ENCODE measurements at places on chromosomes 5 and 9.

GRCh38 chr5:83055166-83055565 is 22.0 kb downstream of the TMEM167A start:
- no peak for DNase-seq

- DNase-seq: no peak
Observed at GRCh38 chr5:169351721-169352120, 50.8 kb upstream of the SLIT3 start.

GRCh38 chr5:9619331-9620092 is 10.6 kb downstream of the TAS2R1 start:
- DNase-seq: no peak

GRCh38 chr5:112917453-112917995 is 4.5 kb downstream of the REEP5 start:
- DNase-seq: no peak

DNA sequence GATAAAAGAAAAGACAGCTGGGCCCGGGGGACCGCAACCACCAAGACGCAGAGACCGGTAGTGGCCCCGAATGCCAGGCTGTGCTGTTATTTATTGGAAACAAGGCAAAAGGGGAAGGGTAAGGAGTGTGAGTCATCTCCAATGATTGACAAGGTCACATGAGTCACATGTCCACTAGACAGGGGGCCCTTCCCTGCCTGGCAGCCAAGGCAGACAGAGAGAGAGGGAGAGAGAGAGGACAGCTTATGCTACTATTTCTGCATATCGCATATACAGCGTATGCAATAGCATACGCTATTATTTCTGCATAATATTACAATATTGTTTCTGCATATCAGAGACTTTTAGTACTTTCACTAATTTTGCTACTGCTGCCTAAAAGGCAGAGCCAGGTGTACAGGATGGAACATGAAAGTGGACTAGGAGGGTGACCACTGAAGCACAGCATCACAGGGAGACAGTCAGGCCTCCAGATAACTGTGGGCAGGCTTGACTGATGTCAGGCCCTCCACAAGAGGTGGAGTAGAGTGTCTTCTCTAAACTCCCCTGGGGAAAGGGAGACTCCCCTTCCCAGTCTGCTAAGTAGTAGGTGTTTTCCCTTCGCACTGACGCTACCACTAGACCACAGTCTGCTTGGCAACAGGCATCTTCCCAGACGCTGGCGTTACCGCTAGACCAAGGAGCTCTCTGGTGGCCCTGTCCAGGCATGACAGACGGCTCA is 50.3 kb downstream of the RFX3 start:
- DNase-seq: no peak

DNA sequence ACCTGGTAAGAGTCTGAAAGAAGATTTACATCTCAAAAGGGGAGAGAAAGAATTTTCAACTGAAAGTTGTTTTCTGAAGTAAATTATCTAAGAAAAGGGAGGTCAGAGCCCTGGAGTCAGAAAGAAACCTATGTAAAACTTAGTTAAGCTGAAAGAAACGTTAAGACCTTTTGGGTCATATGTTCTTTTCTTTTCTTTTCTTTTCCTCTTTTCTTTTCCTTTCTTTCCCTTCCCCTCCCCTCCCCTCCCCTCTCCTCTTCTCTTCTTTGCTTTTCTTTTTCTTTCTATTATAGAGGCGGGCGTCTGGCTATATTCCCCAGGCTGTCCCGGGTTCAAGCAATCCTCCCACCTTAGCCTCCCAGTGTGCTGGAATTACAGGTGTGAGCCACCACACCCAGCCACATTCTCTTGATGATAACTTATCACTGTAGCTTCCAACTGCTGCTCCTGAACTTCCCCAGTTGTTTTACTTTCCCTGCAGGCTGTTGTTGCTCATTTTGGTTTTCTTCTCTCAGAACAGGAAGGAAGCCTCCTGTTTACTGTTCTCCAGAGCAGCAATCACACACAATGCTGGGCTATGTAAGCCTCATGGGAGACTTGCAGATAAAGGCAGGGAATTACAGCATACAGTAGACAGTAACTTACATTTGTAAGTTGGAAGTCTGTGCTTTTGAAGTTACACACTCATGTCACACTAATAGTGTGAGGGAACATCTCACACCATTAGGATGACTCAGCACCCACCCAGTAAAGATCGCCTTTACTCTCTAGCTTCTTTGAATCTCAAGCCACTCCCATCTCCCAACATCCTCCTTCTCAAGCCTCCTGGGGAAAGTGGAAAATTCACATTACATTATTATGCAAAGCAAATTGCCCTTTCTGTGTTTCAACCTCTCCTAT is 2216.6 kb upstream of the WWC1 start:
- DNase-seq: no peak

DNA sequence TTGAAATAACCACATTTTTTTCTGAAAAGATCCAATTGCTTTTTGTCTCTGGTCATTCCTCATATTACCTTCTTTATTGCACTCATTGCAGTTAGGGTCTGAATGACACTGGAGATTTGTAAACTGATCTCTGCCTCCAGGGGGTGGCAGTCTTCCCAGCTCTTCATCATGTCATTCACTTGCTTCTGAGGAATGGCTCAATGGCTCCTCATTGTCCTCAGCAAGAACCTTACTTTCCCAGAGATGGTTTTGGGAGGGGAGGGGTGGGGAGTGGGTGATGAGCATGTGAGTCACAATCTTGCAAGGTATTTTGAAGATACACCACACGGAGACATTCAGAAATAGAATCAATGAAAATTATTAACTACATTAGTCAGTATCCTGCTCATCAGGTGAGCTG is 159.8 kb upstream of the GAS1 start:
- DNase-seq: no peak

DNA sequence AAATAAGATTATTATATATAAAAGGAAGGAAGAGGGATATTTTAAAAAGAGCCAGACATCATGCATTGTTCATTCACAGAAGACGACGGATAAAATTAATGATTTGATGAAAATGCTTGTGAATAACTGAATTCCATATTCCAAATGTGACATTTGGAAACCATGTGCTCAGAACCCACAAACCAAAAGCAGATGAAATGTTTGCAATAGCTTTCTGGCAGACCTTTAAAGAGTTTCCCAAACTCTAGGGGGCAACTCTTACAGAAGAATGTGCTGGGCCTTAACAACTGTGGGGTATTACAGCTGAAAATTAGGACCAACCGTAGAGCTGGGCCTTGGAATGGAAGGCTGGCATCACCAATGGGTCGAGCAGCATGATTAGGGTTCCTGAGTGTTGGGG is 471.0 kb downstream of the EFNA5 start:
- DNase-seq: no peak

GRCh38 chr5:74943905-74944304 is 77.7 kb upstream of the FAM169A start:
- no peak for DNase-seq

- no peak for DNase-seq
Observed at GRCh38 chr9:84170521-84171141, 169.9 kb downstream of the SLC28A3 start.

GRCh38 chr9:101860920-101861319 is 122.5 kb upstream of the GRIN3A start:
- no peak for DNase-seq

GRCh38 chr9:21244836-21245235 is 5.0 kb upstream of the IFNA14 start:
- no peak for DNase-seq

DNA sequence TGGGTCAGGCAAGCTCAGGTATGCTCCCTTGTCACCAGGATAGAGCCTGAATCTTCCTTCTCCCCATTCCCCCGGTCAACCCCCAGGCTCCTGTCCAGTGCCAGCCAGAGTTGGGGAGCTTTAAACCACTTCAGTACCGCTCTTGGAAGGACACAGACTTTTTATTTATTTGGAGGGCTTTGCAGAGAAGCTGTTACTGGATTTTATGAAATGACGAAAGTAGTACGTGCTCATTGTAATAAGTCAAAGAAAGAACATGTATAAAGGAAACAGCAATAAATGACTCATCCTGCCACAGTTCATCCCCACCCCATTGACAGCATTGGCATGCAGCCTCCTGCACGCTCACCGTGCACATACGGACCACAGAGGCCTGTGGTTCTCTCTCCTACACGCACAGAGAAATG is 230.3 kb downstream of the AUH start:
- peak; percentile 55 for DNase-seq

DNA sequence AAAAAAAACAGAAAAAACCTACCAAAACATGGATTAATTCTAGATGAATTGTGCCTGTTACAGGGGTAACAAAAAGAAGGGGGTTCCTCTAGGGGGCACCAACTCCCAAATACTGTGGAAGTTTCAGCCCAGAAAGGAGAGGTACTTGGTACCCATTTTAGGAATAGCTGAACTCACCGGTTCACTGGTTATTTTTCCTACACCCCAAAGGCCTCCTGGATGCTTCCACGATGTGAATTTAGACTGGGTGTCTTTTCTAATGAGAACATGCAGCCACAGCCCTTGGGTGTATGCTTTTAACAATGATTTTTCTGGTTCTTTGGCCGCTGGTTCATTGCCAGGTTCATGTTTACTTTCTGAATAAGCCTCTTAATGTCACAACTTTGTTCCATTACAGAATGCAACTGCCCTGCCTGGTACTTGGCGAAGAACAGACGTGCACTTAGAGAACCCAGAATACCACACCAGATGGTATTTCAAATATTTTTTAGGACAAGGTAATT is 46.7 kb downstream of the GARNL3 start:
- DNase-seq: no peak

GRCh38 chr5:9431151-9431495 is 114.8 kb downstream of the SEMA5A start:
- no peak for DNase-seq

DNA sequence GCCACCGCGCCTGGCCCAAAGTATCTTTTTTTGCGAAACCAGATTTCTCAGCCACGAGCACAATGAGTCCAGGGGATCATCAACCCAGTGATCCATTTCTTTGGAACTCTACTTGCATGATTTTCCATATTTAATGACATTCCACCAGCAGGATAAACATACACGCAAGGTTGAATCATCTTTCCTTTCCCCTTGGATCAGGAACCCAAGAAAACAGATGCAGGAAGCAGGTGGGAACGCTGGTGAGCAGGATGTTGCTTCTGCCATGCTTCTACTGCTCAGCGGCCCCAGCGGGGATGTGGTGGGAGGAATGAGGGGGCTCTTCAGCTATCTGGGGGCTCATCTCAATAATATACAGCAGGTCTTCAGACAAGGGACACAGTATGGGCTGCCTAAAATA is 118.2 kb downstream of the SEC61B start:
- DNase-seq: no peak

DNA sequence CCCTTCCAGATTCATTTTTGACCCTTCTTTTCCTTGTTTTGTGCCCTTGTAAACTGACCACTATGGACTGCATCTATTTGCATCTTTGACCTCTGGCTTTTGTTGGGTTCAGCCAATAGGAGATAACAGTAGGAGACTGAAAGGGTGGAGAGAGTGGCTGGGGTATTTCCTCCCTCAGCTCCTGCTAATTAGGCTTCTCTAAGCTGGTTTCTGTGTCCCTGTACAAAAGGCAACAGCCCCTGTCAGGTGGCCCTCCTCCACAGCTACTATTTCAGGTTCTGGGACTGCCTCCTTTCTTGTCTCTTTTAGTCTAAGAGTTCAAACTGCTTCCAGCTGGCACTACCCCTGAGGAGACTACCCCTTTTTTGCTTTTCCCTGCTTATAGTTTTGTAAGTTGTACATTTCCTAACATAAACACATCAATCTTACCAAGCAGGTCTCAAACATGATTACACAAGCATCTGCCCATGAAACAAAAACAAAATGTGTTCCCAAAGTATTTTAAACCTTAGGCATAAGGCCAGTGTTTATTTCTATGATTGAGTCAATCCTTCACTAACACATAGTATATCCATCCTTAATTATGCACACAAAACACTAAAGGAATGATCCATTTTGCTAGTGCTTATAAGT is 262.0 kb upstream of the TRPM3 start:
- DNase-seq: no peak

- DNase-seq: no peak
Observed at GRCh38 chr5:3361811-3362605, 233.6 kb upstream of the IRX1 start.

DNA sequence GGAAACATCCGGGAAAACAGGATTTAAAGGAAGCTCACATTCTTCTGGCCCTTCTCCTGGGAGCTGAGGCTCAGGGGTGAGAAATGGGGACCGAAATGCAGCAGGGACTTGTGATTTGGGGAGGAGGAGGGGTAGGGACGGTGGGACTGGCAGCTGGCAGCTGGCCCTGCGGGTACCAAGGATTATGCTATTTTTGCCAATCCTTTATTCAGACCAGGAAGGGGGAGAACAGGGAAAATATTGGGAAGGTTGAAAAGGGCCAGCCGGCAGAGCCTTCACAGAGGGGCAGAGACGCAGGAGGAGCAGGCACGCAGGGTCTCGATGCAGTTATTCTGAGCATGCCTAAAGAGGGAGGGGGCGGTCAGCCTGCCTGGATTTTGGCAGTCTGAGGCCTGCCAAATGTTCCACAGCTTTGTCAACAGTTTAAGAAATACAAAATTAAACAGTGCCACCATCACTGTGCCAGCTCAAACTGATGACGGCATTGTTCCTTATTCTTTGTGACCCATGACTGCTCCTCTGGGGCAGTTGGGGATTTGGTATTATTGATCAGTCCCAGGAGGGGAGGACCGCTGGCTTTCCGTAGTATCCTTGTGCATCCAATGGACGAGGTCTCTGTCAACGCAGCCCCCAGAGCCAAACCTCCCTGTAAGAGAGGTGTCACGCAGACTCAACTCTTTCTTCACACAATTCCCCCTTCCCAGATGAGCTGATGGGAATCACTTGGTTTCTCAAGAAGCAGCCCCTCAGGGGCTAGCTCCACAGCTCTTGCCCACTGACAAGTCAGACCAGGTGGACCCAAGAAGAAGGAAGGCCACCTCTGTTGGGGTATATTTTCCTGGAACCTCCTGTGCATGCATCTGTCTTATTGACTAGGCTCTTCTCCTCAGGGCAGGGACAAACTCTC is 553.3 kb downstream of the BNC2 start:
- no peak for DNase-seq

DNA sequence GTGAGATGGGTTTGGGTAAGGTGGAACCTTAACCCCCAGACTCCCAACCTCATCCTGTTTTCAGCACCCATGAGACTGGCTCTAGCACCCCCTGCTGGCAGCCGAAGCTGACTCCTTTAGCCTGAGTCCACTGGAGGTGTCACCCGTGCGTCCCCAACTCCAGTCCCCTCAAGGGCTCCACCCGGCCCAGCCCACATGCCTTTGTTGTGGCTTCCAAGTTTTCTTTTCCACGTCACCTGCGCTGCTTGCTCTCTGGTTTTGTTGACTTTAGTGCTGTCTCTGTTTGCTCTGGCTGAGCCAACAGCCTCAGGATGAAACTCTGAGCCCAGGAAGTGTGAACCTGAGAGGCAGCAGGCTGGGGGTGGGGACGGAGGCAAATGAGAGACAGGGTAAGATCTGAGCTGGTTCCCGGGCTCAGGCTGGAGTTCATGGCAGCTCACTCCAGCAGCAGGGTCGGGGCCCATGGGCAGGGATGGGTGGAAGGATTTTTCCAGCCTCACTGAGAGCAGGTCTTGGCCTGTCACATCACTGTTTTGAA is 13.2 kb upstream of the AQP7 start:
- DNase-seq: peak; percentile 19

DNA sequence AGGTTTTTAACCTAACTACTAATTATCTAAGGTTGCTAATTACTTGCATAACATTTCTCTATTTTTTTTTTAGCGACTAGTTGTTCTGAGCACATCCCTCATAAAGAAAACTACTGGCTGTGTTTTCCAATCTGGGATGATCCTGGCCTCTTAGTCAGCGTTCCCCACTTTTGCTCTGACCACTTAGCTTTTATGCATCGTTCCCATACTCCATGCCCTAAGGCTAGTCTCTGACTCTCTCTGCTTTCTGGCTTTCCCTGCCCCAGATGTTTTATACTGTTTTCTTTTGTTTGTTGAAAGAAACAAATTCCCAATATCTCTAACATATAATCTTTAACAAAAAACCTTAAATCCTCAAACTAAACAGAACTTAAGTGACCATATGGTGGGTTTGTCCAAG is 217.9 kb downstream of the SPATA31D1 start:
- no peak for DNase-seq

Measured in NK-92 treated with Interleukin-12 subunit alpha and Interleukin-12 subunit beta, amount 100 ng/mL, for 24 hours (cell line).